Endothelial cell of umbilical vein (primary cell): ENCODE measurements at places on chromosomes 5 and 9. TPM values are rescaled to one million over a fixed set of nuclear protein-coding genes. Genes with fewer than 3 reads are reported as not detected.

DNA sequence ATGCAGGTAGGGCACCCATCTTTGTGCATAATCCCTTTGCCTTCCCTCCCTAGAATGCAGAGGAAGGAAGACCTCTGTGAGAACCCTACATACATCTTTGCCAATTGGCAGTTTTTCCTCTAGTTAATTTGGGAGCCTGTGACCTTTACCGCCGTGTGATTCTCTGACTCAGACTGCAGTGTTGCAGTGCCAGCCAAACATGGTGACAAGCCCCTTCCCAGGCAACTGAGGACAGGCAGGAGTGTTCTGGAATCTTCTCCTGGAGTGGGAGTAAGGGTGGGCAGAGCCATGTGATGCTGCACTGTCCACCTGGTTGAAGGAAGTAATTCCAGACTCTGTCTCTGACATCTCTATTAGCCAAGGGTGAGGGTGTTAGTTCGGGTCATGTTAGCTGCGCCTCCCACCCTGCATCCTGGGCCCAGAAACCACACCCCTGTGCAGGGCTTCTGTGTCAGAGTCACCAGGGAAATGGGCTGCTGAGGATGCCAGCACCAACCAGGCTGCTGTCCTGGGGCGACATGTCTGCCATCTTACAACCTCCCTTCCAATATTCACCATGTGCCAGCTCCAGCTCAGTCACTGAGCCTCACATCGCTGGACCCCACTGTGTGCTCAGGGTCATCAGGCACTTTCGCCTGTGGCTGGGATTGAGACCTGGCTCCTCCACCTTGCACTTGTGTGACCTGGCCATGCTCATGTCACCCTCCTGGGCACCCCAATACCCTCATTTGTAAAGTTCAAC lies 21.8 kb downstream of the KCNIP1 start:
- no peak for DNase-seq
- H3K4me3 ChIP-seq = no peak overlapping the region
- no peaks in the 10 kb centered on the region for H3K27me3 ChIP-seq
- no peak overlapping the region for H3K27ac ChIP-seq
- H3K36me3 ChIP-seq = no peaks in the 10 kb centered on the region
- H3K4me1 ChIP-seq = no peaks in the 10 kb centered on the region

Gene TOMM5
- 145 and 147 TPM in 2 replicates for total RNA-seq

DNA sequence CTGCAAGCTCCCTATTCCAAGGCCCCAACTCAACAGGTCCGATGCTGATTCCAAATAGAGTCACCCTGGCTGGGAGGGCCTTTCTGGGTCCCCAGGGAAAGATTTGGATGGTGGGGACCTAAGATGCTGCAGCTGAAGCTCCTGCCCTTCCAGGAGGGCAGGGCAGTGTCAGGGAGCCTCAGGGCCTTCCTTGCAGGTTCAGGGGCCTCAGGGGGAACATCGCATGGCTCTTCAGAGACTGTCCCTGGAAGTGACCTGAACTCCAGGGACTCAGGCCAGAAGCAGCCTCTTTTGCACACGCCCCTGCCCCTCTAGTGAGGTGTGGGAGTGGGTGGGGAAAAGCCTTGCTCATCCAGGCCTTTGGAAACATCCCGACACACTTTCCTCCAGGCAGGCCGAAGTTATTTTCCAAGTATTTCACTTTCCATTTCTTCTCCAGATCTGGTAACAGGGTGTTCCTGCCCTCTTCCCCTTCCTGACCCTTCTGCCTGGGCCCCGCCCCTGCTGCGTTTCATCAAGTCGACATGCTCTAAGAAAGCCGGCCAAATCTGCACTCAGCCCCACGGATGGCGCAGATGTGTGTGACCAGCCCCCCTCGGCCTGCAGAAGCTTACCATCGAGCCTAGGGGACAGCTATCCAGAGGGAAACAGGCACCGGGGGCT lies 159.5 kb downstream of the FGF18 start:
- H3K27me3 ChIP-seq = peaks cover 5% of the 10 kb centered on the region
- no peak overlapping the region for H3K27ac ChIP-seq
- no peaks in the 10 kb centered on the region for H3K4me1 ChIP-seq
- DNase-seq = no peak
- H3K36me3 ChIP-seq = no peaks in the 10 kb centered on the region
- no peak overlapping the region for H3K4me3 ChIP-seq

DNA sequence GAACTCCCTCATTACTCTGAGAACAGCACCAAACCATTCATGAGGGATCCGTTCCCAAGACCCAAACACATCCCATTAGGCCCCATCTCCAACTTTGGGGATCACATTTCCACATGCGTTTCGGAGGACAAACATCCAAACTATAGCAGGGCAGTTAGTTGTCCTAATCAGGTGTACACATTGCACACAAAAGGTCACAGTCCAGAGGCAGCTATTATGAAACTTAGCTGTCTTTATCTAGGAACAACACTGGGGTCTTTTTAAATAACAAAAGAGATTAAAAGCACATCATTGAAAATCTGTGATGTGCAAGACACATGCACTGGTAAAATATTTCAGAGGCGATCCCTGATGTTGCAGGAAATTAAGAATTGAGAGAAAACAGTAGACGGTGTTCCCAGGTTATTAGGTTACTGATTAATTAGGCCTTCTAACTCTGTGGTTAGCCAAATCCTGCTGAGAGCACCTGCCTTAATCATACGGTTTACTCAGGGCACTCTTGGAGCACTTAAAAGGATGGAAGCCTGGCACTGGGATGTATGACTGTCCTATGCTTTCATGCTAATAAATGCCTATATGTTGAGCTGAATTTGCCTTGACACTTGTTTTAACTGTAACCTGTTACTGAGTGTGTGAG lies 1574.5 kb upstream of the WWC1 start:
- no peaks in the 10 kb centered on the region for H3K4me1 ChIP-seq
- no peaks in the 10 kb centered on the region for H3K27me3 ChIP-seq
- no peak for DNase-seq

DNA sequence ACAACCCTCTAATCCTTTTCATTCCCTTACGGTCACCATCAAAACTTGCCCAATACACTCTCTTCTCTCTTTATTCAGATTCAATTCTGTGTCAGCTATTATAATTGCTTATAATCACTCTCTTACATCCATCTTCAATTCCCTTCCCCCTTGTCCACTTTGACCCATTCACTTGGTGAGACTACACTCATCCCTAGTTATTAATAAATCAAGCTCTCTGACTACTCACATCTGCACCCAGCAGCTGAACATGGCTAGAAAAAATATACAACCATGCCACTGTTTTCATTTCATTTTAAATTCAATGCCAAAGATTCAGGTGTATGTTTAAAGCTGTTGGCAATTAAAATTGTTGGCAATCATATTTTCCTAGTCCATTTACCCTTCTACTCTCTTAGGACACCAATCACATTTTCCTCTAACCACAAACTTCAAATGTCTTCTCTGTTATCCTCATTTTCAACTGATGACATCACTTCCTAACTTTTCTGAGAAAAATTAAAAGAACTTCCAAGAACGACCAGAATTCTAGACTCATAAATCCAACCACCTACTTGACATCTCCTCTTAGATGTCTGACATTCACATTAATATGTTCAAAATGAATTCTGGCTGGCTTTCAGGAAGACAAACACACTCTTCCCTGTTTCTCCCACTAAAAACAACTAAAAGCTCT lies 5.5 kb downstream of the C5orf15 start:
- no peak overlapping the region for H3K4me3 ChIP-seq
- no peaks in the 10 kb centered on the region for H3K36me3 ChIP-seq
- H3K27ac ChIP-seq = peak overlapping the region; percentile 17
- H3K4me1 ChIP-seq = peaks cover 10% of the 10 kb centered on the region
- peak; percentile 27 for DNase-seq

- no peak for DNase-seq
- no peaks in the 10 kb centered on the region for H3K27me3 ChIP-seq
- no peak overlapping the region for H3K4me3 ChIP-seq
- no peaks in the 10 kb centered on the region for H3K36me3 ChIP-seq
- no peak overlapping the region for H3K27ac ChIP-seq
These were observed 9.3 kb upstream of the RNF145 start for GRCh38 chr5:159218595-159219023.

GRCh38 chr5:116600876-116601275 lies 26.3 kb upstream of the SEMA6A start:
- no peaks in the 10 kb centered on the region for H3K4me1 ChIP-seq
- H3K36me3 ChIP-seq = no peaks in the 10 kb centered on the region
- no peak overlapping the region for H3K4me3 ChIP-seq
- H3K27me3 ChIP-seq = no peaks in the 10 kb centered on the region
- DNase-seq = no peak

Gene MGAT1
- total RNA-seq = 108 and 123 TPM in 2 replicates

DNA sequence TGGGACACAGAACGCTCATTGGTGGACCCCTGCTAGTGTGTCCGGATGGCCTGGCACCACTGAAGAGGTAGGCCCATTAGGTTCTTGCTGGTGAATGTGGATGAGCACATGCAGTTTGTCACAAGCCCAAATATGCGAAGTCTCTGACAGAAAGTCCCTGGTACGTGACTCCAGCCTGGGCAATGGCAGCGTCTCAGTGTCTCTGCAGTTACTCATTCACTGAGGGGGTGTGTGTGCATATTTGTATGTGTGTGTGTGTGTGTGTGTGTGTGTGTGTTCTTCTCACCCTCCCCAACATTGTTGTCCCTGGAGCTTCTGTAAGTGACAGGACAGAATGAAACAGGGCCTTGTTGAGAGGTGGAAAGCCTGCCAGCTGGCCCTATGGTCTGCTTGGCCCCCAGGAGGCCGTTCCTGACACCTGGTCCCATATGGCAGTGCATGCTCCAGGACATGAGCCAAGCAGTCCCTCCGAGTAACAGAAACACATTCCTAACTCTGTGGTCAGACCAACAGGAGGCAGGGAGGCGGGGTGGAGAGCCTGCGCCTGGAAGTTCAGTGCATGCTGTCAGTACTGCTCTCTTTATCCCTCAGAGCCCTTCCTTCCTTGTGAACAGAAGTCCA lies 169.9 kb downstream of the SLC28A3 start:
- no peaks in the 10 kb centered on the region for H3K27me3 ChIP-seq
- peaks cover 11% of the 10 kb centered on the region for H3K4me1 ChIP-seq
- no peak overlapping the region for H3K4me3 ChIP-seq
- no peaks in the 10 kb centered on the region for H3K36me3 ChIP-seq
- H3K27ac ChIP-seq = no peak overlapping the region

DNA sequence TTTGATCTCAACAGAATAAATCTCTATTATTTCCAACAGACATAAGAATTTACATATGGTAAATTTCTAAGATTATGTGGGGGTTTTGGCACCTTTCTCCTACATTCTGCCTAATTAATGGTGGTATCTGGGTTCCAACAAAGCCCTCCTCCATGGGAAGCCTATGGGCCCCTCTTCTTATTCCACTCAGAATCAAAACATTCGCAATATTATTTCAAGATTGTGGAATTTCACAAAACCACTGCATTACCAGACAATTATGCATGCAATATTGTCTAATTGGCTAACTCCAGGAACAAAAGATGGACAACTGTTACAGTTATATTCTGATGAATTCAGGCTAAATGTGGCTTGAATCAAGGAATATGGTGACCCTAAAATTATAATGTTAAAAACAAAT lies 434.0 kb downstream of the NFIB start:
- no peak for DNase-seq
- H3K36me3 ChIP-seq = no peaks in the 10 kb centered on the region
- H3K27ac ChIP-seq = no peak overlapping the region

DNA sequence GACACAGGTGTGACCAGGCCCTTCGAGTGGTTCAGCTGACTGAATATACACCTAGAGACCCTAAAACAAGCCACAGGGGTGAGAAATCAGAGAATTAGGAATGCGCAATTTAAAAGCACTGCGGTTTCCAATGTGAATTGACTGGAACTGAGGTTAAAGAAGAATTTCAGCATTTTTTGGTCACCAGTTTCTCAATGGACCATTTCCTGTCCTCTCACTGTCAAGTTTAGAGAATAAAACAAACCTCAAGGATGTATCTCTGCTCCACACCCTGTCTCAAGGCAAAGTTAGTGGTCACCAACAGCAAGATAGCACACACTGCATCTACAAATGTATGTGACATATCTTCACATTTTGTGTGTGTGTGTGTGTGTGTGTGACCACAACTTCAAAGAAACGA lies 143.8 kb upstream of the MAP3K1 start:
- no peaks in the 10 kb centered on the region for H3K4me1 ChIP-seq
- H3K27me3 ChIP-seq = peaks cover 5% of the 10 kb centered on the region
- DNase-seq = no peak
- H3K36me3 ChIP-seq = no peaks in the 10 kb centered on the region
- no peak overlapping the region for H3K4me3 ChIP-seq

Gene SPINK4
- total RNA-seq = not detected in 2 replicates

Gene SH3PXD2B
- total RNA-seq = 66.3 and 71.8 TPM in 2 replicates

Gene ZNF618
- total RNA-seq = 60.6 and 80.3 TPM in 2 replicates

GRCh38 chr9:129195606-129196005 lies 17.5 kb upstream of the IER5L start:
- H3K27ac ChIP-seq = no peak overlapping the region
- no peaks in the 10 kb centered on the region for H3K36me3 ChIP-seq
- DNase-seq = no peak
- peaks cover 6% of the 10 kb centered on the region for H3K4me1 ChIP-seq

DNA sequence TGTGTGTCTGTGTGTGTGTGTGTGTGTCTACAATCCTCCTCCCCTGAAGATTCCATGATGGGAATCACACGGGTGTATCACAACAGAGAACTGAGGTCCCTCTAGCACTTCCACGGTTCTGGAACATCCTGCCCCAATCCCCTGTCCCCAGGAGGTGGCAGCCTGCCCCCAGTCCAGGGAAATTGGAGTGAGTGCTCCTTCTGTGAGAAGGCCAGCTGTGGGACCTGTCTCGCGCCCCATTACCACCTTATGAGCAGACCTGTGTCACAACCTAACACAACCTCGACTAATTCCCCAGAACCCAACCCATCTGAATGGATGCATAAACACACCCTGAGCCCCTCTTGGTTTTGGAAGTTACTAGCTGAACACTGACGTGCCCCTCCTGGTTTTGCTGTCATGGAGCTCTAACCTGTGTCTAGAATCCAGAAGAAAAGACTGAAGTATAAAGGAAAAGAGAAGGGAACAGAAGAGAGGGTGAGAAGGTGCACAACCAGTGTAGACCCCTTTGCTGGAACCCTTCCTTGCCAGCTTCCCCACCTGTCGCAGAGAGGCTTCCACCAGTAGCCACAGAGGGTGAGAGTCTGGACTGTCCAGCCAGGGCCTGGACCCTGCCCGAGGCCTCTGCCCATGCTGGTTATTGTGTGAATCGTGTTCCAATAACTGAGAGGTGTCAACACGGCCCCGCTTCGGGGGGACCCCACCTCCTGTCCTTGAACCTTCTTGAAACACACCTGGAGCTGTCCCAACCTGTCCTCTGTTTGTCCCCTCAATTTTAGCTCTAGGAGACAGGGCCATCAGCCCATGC lies 3.4 kb downstream of the BTNL9 start:
- no peak for DNase-seq
- H3K36me3 ChIP-seq = no peaks in the 10 kb centered on the region
- no peak overlapping the region for H3K27ac ChIP-seq
- H3K27me3 ChIP-seq = no peaks in the 10 kb centered on the region

- H3K27ac ChIP-seq = peak overlapping the region; percentile 42
- no peaks in the 10 kb centered on the region for H3K27me3 ChIP-seq
- DNase-seq = no peak
- peaks cover 44% of the 10 kb centered on the region for H3K4me1 ChIP-seq
These were observed 2.6 kb downstream of the RAB24 start for GRCh38 chr5:177300951-177301350.

DNA sequence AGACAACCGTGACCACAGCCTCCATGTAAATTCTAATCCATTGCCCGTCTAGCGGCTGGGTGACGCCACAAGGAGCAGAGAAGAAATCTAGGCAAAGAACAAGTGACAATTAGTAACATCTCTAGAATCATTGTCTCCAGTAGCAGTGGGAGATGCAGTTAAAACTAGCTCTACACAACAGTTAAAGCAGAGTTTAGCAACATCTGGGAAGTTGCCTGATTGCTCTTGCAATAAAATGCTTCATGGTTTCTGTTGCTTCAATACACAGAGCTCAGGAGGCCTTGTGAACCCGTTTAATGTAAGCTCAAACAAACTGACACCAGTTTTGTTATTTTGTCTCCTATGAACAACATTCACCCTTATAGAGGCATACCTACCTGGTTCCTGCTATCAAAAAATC lies 369.8 kb upstream of the PDE4D start:
- no peaks in the 10 kb centered on the region for H3K27me3 ChIP-seq
- peaks cover 7% of the 10 kb centered on the region for H3K4me1 ChIP-seq
- no peak overlapping the region for H3K4me3 ChIP-seq

Gene IL9
- total RNA-seq = not detected in 2 replicates
